ENCODE measurements at places on chromosomes 13 and 19. TPM values are rescaled to one million over a fixed set of nuclear protein-coding genes. Genes with fewer than 3 reads are reported as not detected.
A peak's percentile ranks its signal among the peaks of the same experiment; 100 is the strongest.

- no peak for DNase-seq
Measured at GRCh38 chr19:30722186-30722585, 350.0 kb downstream of the ZNF536 start.

CGB3 gene
- total RNA-seq, result not detected

KLK8 gene
- not detected for total RNA-seq

- no peak for DNase-seq
Measured at GRCh38 chr13:34310539-34310938, 492.6 kb downstream of the RFC3 start.

DNA sequence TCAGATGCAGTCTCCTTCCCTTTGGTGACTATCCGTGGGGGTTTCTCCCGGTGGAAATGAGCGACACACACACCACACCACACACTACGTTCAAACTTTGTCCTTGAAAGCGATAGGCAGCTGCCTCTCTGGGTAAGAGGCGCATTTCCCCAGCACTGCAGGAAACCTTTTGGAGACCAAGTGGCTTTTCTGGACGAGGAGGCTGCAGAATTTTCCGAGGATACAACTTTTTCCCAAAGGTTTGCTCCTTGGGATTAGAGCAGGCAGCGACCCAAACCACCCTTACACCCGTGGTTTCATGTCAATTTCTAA, 38.2 kb upstream of the FLT1 start:
- DNase-seq, result no peak

NPAS1 gene
- not detected for total RNA-seq

DNA sequence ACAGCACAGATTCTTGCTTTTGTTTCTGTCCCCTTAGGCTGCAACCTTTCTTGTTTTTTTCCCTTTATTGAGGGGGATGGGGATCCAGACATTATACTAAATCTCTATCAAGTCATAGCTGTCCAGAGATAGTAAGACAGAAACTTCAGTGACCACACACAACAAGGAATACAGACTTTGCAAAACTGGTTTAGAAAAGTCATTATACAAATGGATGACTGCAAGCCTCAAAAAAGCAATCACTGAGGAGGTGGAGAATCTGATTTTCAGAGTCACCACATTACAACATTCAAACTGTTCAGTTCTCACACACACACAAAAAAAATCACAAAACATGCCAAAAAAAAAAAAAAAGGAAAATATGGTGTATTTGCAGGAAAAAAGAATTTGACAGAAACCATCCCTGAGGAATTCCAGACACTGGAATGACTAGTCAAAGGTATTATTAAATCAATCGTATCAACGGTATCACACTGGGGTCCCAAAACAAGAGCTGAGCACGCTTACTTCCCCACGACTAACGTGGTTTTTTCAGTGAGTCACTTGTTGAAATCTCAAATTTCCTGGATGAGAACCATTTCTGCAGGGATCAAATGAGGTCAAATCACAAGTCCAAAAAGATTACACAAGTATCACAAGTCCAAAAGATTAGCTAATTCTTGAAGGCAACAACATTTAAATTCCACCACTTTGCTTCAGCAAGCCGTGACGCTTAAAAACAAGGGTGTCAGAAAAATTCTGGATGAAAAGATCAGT, 41.2 kb downstream of the USP12 start:
- DNase-seq, result peak; percentile 17

GRCh38 chr13:103349211-103349980, 283.2 kb upstream of the SLC10A2 start:
- DNase-seq, result no peak

KLK14 gene
- not detected for total RNA-seq

GRCh38 chr19:32879741-32880140, 10.2 kb upstream of the SLC7A9 start:
- DNase-seq, result no peak

DNA sequence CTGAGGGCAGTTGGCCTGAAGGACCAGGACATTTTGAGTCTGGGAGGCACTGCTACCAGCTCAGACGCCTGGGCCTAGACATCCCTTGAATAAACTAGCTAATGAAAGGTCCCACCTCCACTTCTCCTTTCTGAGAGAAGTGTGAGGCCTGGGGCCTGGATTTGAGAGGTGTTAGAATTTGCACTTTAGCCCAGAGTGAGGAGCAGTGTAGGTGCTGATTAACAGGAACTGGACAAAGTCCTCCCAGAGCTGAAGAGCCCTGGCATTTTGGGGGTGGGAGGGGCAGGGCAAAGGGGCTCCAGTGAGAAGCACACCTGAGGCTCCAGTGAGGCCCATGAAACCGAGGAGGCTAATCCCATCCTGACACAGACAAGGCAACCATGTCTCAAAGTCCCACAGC, 15.2 kb upstream of the SLC1A5 start:
- DNase-seq, result no peak

GRCh38 chr13:113013878-113014751, 45.1 kb downstream of the MCF2L start:
- DNase-seq, result no peak

ZNF546 gene
- 4.9 TPM for total RNA-seq

GRCh38 chr13:111945086-111945485, 121.9 kb upstream of the SOX1 start:
- DNase-seq, result no peak

GRCh38 chr19:6239401-6239844, 40.4 kb downstream of the MLLT1 start:
- DNase-seq, result peak; percentile 73

DNA sequence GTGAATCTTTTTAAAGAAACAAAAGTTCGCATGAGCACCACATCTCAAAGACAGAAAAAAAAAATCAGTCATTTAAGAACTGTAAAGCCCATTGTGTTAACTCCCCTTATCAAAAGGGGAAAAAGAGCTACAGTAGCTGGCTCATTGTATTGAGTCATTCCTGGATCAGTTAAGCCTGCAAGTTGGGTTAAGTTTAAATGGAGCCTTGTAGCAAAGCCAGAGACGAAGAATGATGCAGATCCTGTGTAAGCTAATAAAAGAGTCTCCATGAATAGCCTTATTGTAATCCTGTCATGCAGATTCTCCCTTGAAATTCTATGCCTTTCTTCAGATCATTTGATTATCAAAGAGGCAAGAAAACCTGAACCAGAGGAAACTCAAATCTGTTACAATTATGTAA, 83.8 kb downstream of the CRYL1 start:
- DNase-seq, result no peak

ZIM2 gene
- under 0.01 TPM for total RNA-seq

HS6ST3 gene
- under 0.01 TPM for total RNA-seq

DNA sequence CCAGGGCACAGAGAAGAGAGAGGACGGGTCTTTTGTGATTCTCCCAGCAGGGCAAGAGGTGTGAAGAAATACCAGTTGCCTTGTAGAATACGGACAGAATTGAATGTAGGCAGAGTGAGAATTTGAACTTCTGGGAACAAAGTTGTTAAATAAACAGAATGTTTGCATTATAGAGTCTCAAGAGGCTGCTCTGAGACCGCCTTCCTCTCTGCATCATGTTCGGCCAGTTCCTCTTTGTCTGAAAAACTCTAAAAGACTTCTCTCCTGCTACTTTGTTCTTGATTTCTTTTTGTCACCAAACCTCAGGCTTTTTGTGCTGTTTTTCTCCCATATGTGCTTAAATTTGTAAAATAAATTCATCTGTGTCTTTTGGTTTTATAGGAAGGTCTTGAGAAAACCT, 256.4 kb downstream of the DLEU7 start:
- DNase-seq, result no peak

DNA sequence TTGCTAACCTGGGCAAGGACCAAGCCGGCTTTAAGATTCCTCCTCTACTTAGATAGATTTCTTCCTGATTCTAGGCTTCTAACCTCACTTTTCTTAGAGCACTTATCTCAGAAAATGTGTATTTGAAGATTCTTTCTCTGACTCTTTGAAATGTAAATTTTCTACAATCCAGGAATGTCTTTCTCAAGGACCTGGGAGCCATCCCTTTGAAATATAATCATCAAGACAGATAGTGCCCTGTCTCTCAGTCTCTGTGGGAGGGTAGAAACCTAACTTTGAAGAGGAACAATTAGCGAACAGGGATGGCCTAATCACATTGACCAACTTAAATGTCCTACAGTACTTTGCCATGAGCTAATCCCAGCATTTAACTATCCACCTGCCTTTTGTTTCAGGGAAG, 1646.0 kb downstream of the PCDH9 start:
- DNase-seq, result no peak

DNA sequence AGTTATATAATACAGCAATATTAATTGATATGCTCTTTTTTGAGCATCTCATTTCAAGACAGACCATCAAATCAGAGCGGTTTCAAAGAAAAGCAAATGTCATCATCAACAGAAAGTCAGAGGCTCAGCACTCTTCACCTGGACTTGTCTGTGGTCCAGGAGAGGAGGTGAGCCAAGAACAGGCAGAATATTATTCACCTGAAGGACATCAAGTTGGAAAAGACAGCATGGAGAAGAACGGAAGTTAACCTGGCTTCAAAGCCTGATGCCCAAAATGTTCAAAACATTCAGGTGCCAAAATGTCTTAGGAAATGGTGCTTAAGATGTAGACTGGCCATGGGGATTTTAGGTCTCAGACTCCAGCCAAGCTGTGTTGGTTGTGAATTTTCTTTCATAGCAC, 40.7 kb downstream of the FGF14 start:
- DNase-seq, result no peak

STOML3 gene
- total RNA-seq, result not detected

DNA sequence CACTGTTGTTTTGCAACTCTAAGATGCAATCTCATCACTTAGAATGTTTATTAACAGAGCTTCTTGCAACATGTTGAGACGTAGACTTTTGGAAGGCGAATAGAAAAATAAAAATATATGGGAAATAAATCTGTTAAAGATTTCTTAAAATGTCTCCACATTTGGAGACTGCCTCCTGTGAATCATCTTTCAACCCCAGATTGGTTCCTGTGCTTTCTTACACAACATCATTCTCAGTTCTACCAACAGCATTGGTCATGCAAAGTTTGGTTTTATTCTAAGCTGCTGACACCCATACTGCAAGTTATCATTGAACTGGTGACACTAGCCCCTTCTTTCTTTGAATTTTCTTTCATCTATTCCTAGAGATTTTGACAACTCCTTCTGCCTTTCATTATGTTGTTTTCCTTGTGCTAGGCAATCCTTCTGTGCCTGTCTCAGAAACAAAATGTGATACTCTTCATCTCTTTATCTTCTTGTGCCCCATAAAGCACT, 1.6 kb upstream of the IGFL3 start:
- DNase-seq, result no peak

FXYD1 gene
- total RNA-seq, result not detected

GPR12 gene
- total RNA-seq, result not detected

DNA sequence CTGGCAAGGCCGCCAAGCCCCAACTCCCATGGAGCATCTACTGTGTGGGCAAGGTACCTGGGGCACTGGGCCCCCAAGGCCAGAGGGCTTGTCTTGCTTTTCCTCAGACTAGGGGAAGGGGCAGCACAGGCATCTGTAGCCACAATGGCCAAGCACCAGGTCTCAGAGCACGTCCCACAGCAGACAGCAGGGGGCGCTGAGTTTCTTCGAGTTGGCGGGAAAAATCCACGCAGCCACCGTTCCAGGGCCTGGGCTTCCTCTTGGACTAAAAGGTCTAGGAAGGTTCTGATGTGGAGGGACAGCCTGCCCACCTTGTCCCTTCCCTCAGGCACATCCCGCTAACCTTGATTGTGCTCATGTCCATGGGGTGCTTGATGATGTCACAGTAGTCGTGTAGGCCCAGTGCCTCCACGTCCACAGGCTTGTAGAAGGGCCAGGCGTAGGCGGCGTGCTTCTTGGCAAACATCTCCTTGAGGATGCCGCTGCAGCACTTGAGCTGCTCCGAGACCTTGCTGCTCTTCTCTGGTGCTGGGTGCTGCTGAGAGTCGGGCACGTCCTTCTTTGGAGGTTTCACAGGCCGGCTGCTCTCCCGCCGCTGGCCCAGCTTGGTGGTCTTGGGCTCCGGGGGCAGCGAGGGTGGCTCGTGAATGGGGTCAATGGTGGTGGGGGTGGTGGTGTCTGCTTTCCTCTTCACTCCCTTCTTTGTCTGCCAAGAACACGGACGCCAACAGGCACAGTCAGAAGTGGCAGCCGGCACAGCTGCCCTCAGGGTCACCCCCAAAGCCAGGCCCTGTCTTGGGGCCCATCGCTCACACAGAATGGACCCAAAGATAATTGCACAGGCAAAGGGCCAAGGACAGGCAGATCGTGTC, 32.0 kb upstream of the EPHX3 start:
- no peak for DNase-seq

- no peak for DNase-seq
Measured at GRCh38 chr19:49684251-49684982, 5.0 kb upstream of the ADM5 start.

- DNase-seq, result no peak
Measured at GRCh38 chr19:9178901-9179300, at the start of gene OR7D2. Gene OR7D2, plus strand, starts transcription at chr19:9178979. Its CDS starts 6,803 bp downstream, at chr19:9185782.

FGF9 gene
- not detected for total RNA-seq

DNA sequence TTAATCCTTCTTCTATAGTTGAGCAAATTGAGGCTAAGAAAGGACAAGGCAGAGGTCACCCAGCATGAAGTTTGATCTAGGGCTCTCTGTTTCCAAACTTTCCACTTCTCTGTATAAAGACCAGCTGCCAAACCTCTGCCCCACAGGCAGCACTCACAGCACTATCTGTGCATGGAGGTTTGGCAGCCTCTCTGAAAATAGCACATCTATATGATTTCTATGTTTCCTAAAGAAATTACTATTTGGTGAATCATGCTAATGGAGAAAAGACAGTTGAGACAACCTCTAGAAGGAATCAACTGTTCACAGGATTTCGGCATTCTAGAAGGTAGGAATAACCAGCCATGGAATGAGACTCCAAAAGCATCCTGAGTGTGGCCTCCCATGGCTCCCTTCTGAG, 554.5 kb downstream of the IRS2 start:
- DNase-seq, result no peak

DNA sequence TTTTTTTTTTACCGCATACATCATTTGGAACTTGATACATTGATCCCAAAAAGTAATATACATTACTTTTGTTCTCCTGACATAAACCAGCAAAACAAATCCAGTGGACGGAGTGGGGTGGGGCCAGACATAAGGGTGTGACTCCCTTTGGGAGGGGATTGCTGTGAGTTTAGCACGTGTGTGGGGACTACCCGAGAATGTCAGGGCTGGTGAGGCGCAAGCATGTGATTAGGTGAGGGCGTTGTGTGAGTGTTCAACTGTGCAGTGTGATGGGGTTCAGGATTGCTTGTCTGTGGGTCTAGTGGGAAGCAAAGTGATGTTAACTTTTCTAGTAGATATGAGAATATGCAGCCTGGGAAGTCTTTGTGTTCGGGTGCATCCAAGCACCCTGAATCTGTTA, 468.0 kb downstream of the TSHZ3 start:
- DNase-seq, result no peak
